Stimulated activated CD8-positive, alpha-beta memory T cell treated with anti-CD3 and anti-CD28 coated beads, Interleukin-7, amount 100 ng/mL, for 1 hour (primary cell): ENCODE measurements at places on chromosomes 3 and 15.

- no peak for DNase-seq
Measured at GRCh38 chr3:73094129-73094528, 32.7 kb downstream of the EBLN2 start.

DNA sequence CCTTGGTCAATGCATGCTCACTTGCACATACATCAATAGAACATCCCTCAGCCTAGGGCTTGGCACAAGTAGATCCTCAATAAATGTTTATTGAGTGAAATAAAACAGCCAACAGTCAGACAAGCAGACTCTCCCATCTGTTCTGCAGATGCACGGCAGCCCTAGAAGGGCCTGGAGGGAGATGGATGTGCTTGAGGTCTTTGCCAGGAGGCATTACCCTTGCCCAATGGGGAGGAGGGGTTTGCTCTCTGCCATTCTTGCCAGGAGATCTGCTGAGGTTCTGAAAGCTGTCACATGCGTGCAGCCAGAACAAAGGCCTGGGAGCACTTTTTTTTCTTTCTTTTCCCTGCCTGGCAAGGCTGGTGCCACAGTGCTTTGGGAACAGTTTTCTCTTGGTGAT is 349.3 kb upstream of the THRB start:
- no peak for DNase-seq

- no peak for DNase-seq
Measured at GRCh38 chr3:10434144-10434937, 71.0 kb downstream of the ATP2B2 start.

GRCh38 chr3:78761126-78761525 is 1006.7 kb downstream of the ROBO1 start:
- no peak for DNase-seq

GRCh38 chr3:15164340-15164739 is 41.7 kb upstream of the CAPN7 start:
- DNase-seq = no peak

- DNase-seq = no peak
Measured at GRCh38 chr3:49523756-49524747, 30.2 kb upstream of the BSN start.

DNA sequence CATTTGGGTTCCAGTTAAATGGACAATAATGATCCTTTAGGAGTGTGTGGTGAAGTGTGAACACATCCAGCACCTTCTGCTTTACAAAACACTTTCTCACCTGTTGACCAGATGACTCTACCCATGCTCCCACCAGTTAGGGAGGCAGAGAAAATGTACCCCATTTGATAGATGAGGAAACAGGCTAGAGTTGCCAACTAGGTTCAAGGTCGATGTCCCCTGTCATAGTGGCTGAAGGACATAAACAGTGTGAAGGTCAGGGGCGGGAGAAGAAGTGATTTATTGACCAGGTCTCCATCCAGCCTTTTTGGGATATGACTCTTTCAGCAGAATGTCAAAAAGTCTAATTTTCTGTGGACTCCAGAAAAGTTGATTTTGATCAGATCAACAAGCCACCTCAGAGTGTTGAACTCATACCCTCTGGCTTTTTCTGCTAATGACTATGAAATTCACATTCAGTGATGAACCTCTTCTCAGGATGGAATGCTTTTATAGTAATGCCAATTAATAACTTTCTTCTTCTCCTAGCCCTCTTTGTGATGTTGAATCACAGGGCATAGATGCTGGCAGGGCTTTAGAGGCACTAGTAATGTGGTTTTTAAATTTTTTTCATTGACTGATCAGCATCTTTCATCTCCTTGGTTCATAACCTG is 57.5 kb downstream of the CPN2 start:
- DNase-seq = no peak

- no peak for DNase-seq
Measured at GRCh38 chr15:66682865-66683264, 19.2 kb upstream of the SMAD6 start.

GRCh38 chr3:133570937-133571320 is 2.6 kb upstream of the CDV3 start:
- DNase-seq = no peak

DNA sequence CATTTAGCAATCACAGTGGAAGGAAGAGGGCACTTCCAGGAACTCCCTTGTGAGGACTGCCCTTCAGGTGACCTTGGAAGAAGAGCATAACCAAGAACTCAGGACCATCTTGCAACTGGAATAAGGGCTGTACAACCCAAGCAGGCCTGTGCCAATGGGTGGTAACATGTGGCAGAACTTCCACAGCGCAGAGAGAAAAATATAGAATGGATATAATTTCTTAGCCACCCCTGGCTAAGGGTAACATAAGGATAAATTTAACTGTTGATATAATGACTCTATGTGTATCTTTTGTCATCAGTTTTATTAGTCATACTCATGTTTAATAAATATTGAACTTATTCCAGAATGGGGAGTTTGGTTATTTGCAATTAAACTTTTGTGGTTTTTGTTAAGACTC is 13.4 kb upstream of the MFSD1 start:
- DNase-seq = no peak

- DNase-seq = no peak
Measured at GRCh38 chr3:53941950-53942349, 50.3 kb upstream of the SELENOK start.

DNA sequence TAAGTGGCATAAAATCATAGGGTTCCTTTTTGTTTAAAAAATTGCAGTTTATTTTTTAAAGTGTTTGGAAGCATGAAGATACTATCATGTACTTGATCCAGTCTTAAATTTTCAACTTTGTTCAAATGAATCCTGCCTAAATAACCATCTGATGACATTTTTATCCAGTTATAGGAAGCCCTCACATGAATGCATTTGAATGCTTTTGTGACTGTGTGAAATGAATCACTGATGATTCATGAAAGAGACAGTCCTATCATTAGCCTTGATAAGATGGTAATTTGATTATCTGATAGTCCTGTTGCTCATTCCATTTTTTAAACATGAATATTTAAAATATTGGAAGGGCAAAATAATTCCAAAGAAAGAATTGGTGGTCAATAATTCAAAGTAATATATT is 401.9 kb upstream of the ROBO2 start:
- DNase-seq = no peak

DNA sequence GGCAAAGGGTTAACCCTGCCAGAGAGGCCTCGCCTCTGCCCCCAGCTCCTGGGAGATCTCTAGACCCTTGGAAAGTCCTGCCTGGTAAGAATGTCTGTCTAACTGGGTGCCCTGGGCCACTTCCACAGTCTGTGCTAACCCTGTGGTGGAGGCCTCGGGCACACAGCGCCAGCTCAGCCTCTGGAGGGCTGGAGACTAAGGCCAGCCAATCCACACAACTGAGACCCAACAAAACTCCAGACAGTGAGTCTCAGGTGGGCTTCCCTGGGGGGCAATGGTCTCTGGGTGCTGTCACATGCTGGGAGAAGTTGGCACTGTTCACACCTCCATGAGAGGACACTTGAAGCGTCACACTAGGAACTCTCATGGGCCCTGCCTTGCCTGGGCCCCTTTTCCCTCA is 19.5 kb downstream of the ZXDC start:
- no peak for DNase-seq

- DNase-seq = no peak
Measured at GRCh38 chr3:173548261-173548660, 150.7 kb downstream of the NLGN1 start.

- DNase-seq = no peak
Measured at GRCh38 chr3:4751029-4751501, 228.2 kb upstream of the BHLHE40 start.

DNA sequence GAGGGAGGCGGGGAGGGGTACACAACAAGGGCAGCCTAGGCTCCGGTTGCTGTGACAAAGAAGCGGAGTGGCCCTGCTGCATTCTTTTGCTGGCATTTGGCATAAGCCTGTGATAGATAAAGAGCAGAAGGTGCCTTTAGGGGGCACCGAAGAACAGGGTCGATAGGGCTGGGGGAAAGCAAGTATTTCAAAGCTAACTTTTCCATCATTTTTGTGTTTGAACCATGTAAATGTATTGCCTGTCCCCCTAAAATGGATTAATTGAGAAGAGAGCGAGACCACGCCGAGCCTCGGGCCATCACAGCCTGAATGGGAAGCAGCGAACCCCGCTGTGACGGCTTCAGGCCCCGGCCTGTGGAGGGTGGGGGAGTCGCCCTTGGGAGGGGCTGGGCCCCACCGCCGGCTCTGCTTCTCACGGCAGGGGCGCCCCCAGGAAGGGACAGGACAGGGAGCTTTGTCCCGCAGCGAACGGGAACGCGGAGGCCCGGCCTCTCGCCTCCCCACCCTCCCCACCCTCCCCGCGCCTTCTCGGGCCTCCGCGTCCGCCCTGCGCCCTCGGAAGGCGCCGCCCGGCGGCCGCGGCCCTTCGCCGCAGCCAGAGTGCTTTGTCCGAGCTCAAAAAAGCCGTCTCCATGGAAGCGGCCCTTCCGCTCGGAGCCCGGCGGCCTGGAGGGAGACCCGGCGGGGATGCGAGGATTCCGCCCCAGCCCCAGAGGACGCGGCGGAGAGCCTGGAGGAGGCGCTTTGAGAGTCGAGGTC is 32.4 kb upstream of the ALDH1L1 start:
- no peak for DNase-seq

DNA sequence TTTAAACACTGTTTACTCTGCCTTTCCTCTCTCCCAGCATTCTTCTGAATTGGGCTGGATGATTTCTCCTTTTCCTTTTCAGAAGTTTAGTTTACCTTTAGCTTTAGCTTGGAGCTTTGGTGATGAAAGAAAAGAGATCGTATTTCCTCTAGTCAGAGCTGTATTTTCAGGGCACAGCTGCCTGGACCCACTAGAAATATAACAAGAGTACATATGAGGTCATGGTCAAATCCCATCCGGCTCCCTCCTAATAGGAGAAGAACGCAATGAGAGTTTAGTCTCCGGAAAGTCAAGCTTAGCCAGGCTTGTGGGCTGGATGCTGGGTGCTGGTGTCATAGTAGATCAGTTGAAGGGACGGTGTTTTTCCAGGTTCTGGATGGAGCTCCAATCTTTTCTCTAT is 177.1 kb upstream of the PFN2 start:
- no peak for DNase-seq

DNA sequence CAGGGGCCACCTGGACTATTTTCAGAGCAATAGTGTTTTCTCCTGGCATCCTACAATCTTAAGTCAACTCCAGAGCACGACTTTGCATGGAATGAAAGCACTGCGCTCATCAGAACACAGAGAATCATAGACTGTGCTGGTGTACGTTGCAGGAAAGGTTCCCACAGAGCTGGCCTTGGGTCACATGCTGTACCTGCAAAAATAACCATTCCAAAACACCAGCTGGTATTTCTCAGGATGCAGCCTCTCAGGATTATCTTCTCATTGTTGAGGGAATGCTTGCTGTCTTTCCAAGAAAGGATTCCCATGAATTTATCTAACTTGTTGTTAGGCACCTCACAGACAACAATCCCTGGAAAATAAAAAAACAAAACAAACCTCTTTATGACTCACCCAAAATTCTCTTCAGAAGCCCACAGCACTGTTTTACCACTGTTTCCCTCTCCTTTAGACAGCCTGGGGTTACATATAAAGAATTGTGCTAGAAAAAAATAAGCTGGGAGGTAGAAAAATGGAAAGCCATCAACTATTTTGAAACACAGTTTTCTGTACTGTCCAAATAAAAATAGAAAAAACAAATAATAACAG is 131.7 kb downstream of the ATP8B4 start:
- DNase-seq = no peak

DNA sequence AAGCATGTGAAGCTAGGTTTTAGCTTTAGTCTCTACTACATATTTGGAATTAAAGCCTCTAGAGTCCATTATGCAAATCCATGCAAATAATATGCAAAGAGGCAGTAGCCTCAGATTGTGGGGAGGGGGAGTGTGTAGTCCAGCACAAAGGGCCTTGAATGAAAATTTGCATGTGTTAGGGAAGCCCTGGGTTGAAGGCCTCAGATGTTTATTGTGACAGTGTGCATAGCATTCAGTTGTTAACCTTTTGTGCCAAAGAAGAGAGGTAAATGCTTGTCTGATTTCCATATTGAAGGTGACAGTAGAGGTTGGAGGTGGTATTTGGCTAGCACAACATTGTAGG is 24.5 kb upstream of the BFSP2 start:
- DNase-seq = no peak

DNA sequence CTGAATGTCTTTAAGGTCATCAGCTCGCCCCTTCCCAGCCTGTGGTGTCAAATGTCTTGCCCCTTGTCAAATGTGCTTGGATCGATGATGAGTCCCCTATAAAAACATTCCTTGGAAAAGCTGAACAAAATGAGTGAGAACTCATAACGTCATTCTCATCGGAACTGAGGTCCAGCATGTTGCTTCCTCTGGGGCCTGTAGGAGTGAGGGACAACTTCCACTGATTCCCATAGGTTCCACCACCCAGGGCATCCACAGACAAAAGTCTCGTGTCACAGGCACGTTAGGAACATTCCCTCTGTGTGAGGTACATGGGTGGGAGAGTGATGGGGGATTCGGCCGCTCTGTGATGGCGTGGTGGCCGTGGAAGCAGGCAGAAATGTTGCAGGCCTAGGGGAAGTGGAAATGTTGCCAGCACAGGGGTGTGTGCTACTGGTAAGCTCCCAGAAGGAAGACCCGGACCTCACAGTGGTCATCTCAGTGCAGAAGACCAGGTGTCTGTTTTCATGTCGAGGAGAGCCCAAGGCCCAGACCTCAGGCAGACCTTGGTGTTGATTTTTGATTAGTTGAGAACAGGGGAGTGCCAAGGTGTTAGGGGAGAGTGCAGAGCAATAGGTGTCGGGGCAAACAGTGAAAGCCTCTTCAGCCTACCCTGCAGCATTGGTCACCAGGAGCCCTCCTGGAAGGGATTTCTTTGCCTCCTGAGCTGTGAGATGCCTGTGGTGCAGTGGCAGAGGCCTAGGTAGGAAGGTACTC is 96.8 kb downstream of the SNRPN start:
- no peak for DNase-seq

- no peak for DNase-seq
Measured at GRCh38 chr3:13594991-13595421, 46.1 kb downstream of the FBLN2 start.

GRCh38 chr3:98552232-98553020 is 20.6 kb downstream of the GPR15 start:
- DNase-seq = no peak

DNA sequence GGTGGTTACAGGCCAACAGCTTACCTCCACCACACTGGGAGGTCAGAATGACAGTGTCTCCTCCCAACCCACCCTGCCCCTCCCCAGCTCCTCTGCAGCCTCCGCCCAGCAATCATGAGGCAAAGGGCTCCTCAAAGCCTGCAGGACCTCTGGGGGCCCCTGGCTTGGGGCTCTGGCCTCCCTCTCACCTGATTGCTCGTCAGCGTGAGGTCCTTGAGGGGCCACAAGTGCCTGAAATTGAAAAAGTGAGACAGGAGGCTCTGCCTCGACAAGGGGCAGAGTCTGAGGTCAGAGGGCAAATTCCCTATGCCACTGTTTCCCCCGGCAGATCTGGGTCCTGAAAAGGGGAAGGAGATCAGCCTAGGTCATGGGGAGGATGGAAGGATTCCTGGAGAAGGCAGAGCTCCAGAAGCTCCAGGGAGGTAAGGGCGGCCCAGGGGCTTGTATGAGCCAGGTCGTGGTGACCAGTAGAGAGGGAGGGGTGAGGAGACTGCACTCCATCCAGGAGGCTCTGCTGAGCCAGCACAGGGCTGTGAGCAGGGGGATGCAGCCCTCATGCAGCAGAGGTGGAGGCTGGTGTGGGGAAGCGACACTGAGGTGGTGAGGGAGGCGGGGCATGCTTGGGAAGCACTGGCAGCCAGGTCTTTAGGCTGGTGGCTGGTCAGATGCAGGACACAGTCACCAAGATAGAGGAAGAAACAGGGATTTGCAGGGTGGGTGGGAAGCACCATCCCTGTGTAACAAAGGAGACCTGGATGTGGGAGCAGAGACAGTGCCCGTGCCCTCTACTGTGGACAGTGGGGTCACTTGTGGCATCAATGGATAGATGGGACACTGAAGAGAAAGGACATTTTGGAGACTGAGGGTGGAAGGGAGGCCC is 20.1 kb downstream of the ALS2CL start:
- DNase-seq = no peak

GRCh38 chr3:73509816-73510215 is 114.9 kb downstream of the PDZRN3 start:
- DNase-seq = no peak
